Activated T-cell treated with anti-CD3 and anti-CD28 coated beads, Interleukin-2, amount 50 U/mL, for 48 hours (primary cell): ENCODE measurements at places on chromosomes 11 and 22.

DNA sequence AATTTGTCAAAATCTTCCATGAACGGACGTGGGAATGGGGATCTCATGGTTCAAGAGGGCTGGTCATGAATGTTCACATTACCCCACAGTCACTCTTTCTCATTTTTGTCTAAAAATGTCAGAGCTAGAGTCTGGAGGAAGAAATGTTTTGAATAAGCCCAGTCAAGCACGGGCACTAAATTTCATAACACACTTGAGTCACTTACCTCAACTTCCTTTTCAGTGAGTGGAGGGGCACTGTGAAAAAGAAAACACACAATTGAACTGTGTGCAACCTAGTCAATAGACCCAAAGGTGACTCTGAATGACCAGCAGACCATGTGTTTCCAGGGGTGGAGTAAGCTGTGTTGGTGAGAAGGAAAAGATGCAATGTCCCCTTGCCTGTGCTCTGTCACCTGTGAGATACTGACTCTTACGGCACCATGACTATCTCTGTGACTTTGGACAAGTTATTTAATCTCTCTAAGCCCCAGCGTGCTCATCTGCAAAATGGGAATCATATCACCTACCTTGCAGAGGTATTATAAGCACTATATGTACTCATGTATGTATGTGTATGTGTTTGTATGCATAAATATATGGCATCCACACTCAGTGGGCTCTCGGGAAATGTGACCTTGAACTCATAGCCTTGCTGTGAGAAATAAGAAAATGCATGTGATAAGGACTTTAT, 38.2 kb upstream of the LYVE1 start:
- no peak for DNase-seq

GRCh38 chr11:131640320-131640719, 269.9 kb downstream of the NTM start:
- DNase-seq: no peak

DNA sequence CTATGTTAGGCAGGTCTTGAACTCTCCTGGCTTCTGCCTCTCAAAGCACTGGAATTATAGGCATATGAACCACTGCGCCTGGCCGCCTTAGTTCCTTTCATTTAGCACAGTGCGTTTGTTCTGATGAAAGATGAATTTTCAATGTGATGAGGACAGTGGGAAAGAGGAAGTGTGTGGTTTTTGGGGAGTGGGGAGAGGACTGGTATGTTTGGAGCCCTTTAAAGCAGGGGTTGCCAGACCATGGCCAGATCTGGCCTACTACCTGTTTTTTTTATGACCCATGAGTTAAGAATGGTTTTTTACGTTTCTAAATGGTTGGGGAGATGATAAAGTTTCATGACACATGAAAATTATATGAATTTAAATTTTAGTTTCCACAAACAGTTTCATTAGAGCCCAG, 12.5 kb downstream of the ATXN10 start:
- no peak for DNase-seq

GRCh38 chr22:22397292-22397870, 111.2 kb downstream of the ZNF280B start:
- no peak for DNase-seq

DNA sequence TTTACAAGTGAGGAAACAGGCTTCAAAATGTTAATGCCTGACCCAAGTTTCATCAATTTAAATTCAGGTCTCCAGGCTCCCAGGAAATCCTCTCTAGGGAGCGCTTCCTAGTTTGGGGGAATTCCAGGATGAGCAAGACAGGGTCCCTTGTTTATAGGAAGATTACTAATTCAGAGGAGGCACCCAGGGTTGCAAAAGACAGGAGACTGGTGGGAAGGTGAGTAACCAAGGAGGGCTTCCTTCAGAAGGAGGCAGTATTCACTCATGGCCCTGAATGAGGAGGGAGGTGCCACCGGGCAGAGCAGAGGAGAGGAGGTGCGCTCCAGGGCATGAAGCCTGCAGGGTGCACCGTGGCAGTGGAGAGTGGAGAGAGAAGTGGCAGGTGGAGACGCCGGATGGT, 1.6 kb downstream of the TMEM132A start:
- DNase-seq: no peak

DNA sequence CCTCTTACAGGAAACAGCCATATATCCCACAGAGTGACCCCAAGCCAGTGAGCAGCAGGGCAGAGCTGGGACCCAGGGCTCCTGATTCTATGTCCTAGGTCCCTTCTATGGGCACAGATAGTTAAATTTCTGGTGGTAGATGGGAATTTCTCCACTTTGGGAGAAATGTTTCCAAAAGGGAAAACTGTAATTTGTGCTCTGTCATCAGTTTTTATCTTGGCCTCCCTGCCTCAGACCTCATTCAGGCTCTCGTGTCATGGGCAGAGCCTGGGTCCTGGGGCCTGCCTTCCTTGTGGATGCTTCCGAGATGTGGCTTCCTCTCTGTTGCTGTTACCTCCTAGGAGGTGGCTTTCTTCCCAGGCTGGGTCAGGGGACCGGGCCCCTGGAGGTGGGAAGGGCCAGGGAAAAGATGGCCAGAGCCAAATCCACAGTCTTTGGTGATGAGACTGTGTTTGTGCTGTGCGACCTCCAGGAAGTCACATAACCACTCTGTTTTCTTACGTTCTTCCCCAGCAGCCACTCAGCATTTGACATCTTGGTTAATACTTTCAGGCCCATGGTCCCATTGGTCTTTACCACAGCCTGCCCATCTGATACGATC, 8.6 kb downstream of the LRRC32 start:
- no peak for DNase-seq

- DNase-seq: peak; percentile 85
Observed at GRCh38 chr11:69918938-69919650, 99.9 kb upstream of the FGF3 start.

GRCh38 chr11:8370812-8371515, 107.3 kb upstream of the LMO1 start:
- no peak for DNase-seq

DNA sequence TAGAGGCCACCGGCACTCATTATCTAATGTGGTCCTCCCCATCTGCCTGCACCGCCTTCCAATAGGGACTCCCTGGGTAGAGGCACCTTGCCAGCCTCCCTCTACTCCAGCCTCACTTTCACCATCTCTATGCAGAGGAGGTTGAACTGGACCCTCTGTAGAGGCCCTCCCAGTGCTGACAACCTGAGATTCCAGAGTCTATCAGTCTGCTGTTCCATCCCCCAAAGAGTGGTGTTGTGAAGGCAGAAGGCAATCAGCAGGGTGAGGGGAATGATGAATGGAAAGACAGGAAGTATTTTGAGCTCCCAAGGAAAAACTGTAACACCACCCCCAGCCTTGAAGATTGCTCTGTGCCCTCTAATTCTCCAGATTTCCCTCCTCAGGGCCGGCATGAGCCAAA, 77.9 kb downstream of the THAP12 start:
- no peak for DNase-seq

DNA sequence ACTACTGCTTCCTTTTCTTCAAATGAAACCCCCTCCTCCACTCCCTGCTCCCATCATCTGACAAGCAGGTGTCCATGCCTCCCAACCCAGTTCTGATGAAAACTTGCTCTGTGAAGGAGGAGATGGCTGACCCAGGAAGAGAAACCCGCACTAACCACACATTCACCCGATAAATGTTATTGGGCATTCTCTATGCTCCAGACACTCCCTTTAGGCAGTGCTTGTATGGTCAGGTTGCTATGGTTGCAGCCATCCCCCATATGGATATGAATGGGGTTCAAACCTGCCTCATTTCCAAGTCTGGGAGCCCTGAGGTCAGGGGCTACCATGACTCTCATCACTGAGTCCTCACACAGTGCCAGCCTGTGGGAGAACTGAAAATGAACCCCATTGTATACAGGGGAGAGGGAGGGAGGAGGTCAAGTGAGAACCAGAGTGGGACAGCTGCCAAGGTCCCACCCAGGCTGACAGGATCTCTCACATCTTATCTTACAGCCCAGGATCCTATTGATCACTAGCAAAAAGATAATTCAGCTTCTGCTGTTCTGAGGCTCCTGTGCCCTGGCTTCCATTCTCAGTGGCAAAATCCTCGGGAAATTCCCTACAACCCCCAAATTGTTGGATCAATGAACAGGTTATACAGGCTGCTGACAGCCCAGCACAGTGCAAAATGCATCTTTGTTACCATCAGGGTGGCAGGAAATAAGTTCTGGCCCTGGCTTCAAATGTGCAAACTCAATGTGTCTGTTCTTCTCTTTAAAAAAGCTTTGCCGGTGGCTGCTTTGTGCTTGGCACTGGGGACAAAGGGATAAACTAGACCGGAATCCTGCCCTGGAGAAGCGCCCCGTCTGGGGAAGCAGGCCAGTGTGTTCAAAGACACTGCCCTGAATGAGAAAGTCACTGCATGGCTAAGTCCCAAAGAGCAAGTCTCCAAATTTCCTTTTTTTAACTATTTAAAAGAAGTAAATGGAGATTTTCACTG, 22.7 kb upstream of the ACER3 start:
- no peak for DNase-seq

DNA sequence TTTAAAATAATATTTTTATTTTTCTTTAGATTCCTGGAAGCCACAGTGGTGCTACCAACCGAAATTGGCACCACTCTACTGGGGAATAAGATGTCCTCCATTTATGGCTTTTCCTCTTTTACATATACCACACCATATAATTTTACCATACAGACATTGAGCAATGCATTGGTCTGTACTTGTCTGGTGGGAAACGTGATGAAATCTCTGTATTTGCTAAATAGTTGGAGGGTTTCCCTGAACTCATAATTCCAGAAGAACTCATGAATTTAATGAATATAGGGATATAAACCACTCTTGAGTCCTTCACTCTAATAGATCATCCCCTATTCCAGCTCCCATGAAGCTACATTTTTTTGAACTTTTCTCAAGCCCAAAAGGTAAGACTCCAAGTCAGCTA, 28.0 kb upstream of the MMP13 start:
- no peak for DNase-seq

- peak; percentile 13 for DNase-seq
Observed at GRCh38 chr11:12182676-12183541, 72.5 kb downstream of the MICAL2 start.

- DNase-seq: no peak
Observed at GRCh38 chr11:93051186-93051585, 81.7 kb downstream of the MTNR1B start.

GRCh38 chr22:20114506-20115475, 1.1 kb upstream of the RANBP1 start:
- no peak for DNase-seq

- no peak for DNase-seq
Observed at GRCh38 chr11:1843098-1843473, 4.3 kb downstream of the TNNI2 start.

- DNase-seq: no peak
Observed at GRCh38 chr22:35834061-35834460, 116.4 kb downstream of the APOL5 start.

DNA sequence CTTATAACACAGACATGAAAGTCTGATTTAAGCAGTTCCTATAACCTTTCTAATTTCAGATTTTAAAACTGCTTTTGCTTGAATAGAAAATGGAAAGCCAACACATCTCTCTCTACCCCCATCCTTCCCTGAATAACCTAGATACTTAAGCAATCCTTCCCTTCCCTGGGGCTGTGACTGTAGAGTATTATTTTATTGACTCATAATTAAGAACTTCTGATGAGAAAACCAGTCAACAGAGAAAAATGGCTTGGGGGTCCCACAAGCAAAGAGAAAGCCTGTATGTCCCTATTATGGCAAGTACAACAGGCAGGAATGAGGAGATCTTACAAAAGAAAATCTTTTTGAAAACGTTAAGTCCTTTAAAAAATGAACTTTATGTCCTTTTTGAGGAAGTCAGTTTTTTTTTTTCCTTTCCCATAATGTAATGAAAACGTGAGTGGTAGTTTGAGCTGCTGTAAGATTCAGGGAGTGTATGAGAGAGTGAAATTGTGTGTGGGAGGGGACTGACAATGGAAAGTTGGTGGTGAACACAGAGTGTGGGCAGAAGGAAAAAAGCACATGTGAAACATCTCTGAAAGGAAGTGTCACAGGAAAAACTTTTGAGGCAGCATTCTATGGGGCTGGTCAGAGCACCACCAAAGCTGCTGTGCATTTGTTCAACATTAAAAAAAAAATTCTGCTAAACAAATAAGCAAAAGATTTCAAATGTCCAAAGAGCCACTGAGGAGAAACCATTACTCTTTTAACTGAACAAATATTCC, 154.6 kb downstream of the MAML2 start:
- no peak for DNase-seq

- DNase-seq: no peak
Observed at GRCh38 chr11:21602699-21603098, 590.2 kb upstream of the ANO5 start.

DNA sequence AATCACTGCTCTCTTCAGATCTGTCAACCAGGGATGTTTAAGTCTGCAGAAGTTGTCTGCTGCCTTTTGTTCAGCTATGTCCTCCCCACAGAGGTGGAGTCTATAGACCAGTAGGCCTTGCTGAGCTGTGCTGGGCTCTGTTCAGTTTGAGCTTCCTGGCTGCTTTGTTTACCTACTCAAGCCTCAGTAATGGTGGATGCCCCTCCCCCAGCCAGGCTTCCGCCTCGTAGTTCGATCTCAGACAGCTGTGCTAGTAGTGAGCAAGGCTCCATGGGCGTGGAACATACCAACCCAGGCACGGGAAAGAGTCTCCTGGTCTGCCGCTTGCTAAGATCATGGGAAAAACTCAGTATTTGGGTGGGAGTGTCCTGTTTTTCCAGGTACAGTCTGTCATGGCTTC, 27.6 kb upstream of the CASP12 start:
- no peak for DNase-seq

DNA sequence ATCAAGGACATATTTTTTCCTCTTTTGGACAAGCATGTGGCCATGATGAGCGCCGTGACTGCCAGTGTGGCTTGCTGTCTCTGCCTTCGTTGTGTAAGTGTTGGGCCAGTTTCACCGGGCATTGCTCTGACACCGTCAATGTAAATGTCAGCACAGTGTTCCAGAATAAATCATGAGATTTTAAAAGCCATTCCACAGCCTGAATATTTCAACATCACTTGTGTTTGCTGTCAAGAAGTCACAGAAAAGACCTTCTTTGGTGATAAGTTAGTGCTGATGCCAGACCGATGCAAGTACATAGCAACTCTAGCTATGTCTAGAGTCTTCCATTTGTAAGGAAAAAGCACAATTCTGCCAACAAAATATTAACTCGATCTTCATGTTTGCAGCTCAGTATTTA, 467.8 kb downstream of the TBC1D22A start:
- no peak for DNase-seq

- no peak for DNase-seq
Observed at GRCh38 chr22:49574881-49575702, 252.6 kb downstream of the BRD1 start.

GRCh38 chr11:131796541-131796940, 426.1 kb downstream of the NTM start:
- no peak for DNase-seq

DNA sequence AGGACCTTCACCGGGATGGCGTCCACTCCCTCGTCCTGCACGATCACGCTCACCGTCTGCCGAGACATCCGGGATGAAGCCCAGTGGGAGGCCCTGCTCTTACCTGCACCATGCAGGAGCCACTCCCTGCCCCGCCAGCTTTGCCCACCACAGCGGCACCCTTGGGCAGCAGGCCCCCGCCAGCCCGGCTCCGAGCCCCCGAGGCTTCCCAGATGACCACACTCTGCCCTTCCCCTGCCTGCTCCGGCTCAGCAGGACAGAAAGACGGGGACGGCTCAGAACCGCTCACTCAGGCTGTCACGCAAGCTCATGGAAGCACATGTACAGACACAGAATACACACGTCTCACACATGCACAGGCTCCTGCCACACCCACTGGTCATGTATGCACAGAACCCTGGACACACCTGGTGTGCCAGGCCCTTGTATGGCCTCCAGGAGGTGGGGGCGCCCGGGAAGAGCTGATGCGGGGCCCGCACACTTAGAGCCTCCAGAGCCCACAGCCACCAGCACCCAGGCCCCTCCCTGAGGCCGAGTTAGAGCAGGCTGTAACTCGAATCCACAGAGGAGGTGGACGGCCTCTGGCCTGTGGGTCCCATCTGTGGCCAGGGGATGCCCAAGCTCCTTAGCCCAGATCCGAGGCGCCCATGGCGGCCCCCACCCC, 8.9 kb upstream of the MAPK11 start:
- no peak for DNase-seq
